Fibroblast of skin of abdomen (primary cell): ENCODE measurements at places on chromosomes 12 and 14.

DNA sequence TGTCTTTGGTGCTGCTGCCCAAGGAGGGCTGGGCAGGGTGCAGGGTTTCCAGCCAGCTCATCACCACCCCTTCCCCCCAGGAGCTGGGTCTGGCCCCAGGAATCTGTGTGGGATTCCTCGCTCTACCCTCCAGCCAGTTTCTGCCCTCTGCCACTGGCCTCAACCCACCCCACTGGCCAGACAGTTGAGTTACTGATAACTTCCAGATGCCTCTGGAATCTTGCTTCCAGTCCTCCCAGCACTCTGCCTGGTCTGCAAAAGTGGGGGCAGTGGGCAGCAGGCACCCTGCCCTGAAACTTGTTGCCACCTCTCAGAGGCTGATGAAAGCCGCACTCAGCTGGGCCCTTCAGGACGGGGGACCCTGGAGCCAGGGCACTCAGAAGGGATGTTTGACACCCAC is 20.1 kb upstream of the TBX3 start:
- DNase-seq = no peak

DNA sequence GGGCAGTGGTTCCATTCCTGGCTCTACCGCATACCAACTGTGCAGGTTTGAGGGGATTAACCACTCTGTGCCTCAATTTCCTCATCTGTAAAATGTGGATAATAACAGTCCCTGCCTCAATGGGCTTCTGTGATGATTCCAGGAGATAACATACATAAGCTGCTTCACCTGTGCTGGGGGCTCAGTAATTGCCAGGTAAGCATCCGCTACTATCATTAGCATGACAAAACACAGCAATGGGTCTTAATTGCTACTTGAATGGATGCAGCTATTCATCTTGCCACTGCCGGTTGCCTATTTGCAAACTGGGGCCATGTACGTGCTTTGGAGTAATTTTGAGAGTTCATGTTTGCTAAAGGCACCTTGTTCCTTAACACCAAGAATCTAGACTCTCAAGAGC is 132.6 kb downstream of the TMEM132D start:
- no peak for DNase-seq

- DNase-seq = no peak
These were observed 398.6 kb upstream of the FLRT2 start for GRCh38 chr14:85131226-85131922.

GRCh38 chr14:71646518-71646917 is 285.7 kb upstream of the RGS6 start:
- no peak for DNase-seq

DNA sequence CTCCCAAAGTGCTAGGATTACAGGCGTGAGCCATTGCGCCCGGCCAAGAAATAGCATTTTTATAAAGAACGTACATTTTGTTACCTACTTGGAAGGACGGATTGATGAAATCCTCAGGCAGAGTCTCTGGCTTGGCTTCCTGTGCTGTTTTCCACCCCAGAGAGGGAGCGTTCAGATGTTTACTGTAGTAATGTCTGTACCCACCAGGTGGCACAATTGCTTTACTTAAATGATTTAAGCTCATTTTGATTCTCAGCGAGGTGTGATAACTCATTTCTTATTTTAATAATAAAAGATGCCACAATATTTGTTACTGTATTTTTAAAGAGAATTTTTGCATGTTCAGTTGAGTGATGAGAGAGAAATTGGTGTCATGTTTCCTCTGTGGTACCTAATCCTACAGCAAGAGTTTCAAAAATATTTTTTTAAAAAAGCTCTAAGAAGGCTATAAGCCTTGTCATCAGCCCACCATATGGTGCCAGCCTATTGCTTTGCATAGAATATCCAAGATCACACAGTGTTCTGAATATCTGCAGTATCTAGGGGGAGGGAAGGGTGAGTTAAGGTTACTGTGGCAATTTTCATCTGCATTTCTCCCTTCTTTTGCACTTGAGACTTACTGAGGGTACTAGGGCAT is 82.6 kb upstream of the TRAF3 start:
- peak; percentile 64 for DNase-seq
